ENCODE measurements at places on chromosomes 6 and 20.

DNA sequence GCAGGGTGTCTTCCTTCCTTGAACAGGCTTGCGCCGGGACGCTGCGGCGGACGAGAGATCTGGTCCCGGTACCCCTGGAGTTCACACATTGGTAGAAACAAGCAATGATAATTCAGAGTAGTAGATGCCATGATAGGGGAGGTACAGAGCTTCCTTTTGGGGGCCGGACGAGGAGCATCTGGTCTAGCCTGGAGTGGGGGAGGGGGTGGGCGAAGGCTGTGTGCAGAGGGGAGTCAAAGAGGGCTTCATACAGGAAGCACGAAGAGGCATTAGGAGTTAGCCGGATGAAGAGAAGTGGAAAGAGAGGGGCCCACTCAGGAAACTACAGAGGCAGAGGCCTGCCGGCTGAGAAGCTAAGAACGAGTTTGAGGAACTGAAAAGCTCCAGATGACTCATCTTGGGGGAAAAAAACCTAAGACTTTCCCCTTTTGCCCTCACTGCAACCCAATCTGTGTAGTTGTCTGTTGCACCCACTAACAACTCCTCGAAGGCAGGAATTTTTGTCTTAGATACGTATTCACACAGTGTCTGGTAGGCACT is 611 bp downstream of the CNPY3 start:
- peak; percentile 41 for DNase-seq

DNA sequence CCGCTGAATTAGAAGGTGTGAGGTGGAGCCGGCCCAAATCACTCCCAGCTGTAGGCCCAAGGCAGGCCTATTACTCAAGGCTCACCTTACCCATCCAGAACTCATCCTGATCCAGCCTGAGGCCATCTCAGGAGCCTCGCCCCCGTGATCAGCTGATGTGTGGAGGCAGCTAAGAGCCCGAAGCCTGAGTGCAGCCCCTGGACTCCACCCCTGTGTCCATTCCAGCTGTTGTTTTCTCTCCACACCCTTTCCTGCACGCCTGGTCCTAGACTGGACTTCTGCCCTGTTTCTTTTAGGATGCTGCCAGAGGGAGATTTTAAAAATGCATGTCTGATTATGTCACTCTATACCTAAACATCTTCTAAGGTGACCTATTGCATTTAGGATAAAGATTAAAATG is 124.7 kb upstream of the SUPT3H start:
- DNase-seq: no peak

DNA sequence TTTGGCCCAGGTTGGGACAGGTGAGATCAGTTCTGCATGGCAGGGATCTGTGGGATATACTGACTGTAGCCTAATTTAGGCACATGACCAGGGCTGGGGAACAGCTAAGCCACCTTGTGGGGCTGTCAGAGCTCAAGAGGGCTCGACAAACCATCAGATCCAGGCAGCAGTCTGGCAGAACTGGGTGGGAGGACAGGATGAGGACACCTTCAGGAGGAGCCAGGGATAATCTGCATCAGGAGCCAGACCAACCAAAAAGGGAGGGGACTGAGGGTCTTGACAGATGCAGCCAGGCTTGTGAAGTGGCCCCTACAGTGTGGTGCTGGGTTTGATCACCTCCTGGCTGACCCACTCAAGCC is 123.4 kb downstream of the MAFB start:
- no peak for DNase-seq

- DNase-seq: peak; percentile 57
Observed at GRCh38 chr6:85593438-85594196, at the start of gene SNX14. SNX14 (minus strand) TSS chr6:85593858; CDS start chr6:85593718, 140 bp downstream.

GRCh38 chr6:105594821-105595220 is 191.9 kb upstream of the PREP start:
- DNase-seq: no peak

DNA sequence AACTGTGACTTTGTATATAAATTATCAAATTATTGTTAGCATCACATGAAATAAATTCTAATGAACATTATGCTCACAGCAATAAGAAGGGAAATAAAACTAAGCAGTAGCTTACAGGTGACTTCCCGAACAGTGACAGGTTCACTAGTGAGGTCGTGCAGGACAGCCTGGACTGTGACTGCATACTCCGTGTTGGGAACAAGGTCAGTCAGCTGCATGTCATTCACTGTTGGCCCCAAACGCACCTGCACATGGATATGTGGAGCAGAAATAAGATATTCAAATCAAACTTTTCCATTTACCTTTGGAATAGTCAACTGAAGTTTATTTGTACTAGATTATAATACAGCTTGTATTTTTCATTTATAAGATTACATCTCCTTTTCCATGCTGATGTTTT is 60.6 kb downstream of the COL12A1 start:
- no peak for DNase-seq

DNA sequence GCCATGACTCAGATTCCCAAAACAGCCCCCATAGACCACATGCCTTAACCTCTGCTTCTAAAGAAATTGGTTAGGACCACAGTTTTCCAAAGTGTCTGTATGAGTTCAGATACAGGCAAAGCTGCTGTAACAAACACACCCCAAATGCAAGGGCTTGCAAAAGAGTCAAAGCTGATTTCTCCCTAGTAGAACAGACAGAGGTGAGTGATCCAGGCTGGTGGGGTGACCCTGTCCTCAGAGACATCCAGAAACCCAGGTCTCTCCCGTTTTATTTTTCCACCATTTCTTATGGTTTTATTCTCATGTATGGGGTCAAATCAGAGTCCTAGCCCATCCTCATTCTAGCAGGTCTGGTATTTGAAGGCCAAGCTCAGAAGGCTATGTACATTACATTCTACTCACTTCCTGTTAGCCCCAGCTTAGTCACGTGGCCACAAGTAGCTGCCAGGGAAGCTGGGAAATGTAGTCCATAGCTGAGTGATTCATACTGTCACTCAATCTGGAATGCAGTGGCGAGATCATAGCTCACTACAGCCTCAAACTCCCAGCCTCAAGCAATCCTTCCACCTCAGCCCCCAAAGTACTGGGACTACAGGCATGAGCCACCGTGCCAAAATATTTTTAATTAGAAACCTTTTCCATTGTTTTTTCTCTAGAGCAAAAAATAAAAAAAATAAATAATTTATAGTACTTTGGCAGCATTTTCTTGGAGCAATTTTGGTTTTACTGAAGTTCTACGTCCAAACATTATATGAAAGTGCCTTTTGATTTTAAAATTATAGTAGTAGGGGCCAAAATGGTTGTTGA is 175.2 kb downstream of the ZMYND8 start:
- no peak for DNase-seq

DNA sequence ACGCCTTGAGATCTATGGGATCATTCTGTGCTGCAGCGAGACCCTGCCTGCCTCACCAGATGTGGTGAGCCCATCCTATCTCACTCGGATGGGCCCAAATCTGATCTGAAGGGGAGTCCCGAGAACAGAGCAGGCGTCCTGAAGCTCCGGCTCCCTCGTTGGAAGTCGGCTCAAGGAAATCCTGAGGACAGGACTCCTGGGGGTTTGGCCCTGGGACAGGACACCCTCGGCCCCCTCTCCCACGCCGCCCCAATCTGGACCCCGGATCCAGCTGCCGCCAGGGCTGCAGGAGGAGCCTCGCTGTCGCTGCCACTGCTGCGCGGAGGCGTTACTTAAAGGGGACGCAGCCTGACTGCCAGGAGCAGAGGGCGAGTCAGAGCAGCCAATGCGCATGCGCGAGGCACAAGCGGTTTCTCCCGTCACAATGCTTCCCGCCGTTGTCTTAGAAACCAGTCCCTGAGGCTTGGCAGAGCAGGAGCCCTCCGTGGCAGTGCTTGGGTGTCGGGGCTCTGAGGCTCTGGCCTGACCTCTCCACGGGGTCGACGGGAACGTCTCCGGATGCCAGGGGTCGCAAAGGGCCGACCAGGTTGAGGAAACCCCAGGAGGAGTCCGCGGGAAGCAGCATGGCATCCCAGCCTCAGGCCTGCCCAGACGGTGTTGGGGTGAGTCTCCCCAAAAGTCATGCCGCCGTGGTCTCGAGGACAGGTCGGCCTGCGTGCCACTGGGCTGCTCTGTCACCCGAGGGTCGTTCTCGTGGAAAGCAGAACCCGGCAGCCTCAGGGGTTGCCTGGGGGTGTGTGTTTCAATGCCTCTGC is 1567.8 kb upstream of the DEFB115 start:
- DNase-seq: no peak

- no peak for DNase-seq
Observed at GRCh38 chr6:16148498-16148897, 19.6 kb downstream of the MYLIP start.

- no peak for DNase-seq
Observed at GRCh38 chr6:105036351-105036750, 79.4 kb downstream of the LIN28B start.

- no peak for DNase-seq
Observed at GRCh38 chr6:156791320-156791850, 14.2 kb downstream of the ARID1B start.

- DNase-seq: no peak
Observed at GRCh38 chr6:63180367-63180766, 30.9 kb upstream of the FKBP1C start.

- DNase-seq: no peak
Observed at GRCh38 chr20:45899046-45899835, 8.1 kb downstream of the CTSA start.

- DNase-seq: peak; percentile 24
Observed at GRCh38 chr20:4607287-4607713, 114.4 kb upstream of the PRND start.

- DNase-seq: no peak
Observed at GRCh38 chr20:23918101-23918862, 38.7 kb upstream of the CST5 start.

GRCh38 chr20:1422753-1423152 is 29.9 kb upstream of the FKBP1A start:
- DNase-seq: no peak

DNA sequence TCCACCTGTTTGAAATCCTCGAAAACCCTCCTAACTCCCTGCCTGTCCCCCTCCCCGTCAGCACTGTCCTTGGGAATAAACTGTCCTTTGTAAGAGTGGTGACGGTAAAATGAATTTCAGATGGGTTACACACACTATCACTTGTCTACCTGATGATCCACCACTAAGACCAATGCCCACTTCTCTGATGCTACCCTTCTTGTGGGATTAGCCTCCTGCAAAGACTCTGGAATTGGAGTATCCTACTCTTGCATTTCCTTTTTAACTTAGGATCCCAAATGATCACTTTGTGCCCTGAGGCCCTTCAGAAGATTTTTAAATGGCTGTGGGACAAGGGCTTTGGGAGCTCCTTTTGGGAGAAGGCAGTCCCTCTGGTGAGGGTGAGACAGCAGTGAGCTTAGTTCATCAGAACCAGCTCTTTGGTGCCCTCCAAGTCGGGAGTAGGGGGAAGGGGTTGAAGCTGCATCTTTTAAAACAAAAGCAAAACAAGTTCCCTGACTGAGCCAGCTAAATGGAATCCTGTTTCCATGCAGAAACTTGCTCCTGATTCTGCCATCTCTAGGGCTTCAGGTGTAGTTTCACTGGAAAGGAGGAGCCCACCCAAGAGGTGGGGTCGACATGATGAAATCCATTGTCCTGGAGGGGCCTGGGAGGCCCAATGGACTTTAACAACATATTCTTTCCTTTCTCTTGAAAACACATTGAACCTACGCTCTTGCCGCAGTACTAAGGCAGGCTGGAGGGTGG is 86.5 kb downstream of the ASXL1 start:
- no peak for DNase-seq

DNA sequence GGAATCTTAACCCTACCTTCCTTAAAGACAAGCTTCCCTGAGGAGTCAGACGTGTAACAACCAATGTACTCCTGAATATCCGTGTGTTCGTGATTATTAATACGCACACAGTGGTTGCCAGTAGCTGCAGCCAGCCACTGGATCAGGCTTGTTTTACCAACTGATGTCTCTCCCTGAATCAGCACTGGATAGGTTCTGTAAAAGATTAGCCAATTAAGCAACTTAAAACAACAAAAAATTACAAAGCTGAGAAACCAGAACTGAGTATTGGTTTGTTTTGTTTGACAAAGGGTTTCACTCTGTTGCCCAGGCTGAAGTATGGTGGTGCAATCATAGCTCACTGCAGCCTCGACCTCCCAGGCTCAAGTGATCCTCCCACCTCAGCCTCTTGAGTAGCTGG is 69.3 kb downstream of the MDN1 start:
- no peak for DNase-seq

DNA sequence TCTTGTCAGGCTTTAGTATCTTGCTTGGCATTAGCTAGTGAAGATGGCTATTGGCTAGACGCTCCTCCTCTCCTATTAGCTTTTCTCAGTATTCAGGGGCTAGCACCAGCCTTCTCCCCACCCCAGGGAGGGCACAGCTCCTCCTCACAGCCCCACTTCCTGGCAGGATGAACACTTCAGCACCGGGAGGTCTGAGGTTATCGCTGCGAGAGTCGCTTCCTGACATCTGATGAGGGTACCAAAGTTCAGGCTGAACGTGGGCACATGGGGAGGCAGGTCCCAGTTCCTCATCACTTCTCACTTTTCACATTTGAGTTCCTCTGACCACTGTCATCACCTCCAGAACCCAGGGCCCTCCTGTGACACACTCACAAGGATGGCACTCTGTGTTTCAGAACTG is 66.6 kb downstream of the LAMA4 start:
- no peak for DNase-seq

DNA sequence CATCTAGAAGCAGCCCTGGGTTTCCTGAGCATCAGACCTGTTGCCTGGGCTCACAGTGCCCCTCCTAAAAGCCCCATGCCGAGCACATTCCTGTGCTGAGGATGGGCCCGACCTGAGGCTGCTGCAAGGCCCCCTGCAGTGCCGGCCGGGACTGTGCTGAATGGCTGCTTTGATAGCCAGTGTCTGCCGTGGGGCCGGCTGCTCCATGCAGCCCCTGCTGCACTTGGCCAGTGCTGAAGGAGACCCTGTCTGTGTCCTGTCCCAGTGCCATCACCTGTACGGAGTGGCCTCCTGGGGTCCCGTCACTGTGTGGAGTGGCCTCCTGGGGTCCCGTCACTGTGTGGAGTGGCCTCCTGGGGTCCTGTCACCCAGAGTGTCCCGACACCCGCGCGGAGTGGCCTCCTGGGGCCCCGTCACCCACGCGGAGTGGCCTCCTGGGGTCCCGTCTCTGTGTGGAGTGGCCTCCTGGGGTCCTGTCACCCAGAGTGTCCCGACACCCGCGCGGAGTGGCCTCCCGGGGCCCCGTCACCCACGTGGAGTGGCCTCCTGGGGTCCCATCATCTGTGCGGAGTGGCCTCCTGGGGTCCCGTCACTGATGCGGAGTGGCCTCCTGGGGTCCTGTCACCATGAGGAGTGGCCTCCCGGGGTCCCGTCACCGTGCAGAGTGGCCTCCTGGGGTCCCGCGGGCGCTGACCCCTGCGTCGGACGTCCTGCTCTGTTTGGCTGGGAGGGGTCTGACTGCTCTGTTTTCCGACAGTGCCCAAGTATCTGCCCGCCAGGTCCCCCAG is 7.0 kb downstream of the COL9A3 start:
- no peak for DNase-seq

GRCh38 chr6:144467172-144467762 is 182.1 kb downstream of the UTRN start:
- no peak for DNase-seq
